ENCODE measurements at places on chromosomes 1 and 21.

GRCh38 chr1:156754219-156754618 lies 2.7 kb upstream of the HDGF start:
- no peak for DNase-seq

GRCh38 chr1:24110642-24111261 lies 1.2 kb downstream of the MYOM3 start:
- no peak for DNase-seq

DNA sequence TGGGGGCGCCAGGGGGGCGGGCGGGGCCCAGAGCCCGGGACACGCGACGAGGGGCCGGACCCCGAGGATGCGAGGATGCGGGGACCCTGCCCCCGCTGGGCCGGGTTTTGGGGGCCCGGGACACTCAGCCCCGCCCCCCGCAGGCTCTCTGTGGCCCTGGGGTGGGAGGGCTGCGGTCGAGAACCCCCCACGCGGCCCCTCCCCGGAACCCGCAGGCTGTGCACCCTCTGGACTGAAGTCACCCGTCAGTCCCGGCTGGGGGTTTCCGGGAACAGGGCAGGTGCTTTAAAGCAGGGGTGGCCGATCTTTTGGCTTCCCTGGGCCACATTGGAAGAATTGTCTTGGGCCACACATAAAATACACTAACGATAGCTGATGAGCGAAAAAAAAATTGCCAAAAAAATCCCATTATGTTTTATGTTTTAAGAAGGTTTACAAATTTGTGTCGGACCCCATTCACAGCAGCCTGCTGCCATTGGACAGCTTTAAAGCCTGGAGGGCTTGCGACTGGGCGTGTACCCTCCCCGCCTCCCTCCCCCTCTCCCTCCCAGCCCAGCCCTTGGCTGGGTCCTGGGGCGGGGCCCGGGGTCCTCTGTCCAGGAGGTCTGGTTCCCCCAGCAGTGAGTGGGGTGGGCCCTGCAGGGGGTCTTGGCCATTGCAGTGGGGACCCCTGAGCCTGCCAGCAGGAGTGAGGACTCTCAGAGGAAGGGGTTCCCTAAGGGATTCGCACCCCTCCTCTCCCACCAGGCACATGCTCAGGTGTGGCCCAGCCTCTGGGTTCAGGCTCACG lies 21.6 kb upstream of the C1orf159 start:
- no peak for DNase-seq

DNA sequence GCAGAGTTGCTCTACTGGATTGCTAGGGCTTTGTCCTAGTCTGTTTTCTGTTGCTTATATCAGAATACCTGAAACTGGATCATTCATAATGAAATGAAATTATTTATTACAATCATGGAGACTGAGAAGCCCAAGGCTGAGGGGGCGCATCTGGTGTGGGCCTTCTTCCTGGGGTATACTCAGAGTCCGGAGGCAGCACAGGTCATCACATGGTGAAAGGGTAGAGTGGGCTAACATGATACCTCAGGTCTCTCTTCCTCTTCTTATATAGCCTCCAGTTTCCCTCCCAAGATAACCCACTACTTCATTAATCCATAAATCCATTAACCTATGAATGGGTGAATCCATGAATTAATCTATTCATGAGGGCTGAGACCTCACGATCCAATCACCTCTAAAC lies 667.6 kb upstream of the NCAM2 start:
- no peak for DNase-seq

DNA sequence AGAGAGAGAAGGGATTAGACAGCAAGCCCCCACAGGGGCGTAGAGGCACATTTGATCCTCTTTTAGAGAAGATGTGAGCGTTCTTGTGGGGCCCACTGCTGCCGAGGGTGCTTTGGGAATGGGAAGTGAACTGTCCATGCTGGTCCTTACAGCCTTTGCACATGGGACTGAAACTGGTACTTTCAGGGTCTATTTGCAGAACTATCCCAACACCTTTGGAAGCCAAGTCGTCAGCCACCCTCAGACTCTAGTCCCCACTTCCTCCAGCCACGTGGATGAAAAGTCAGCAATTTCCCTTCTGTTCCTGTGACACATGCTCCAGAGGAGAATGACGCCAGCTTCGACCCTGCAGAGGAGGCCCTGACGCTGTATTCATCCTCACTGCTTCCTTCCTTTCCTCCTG lies 2.6 kb upstream of the RAB7B start:
- no peak for DNase-seq

DNA sequence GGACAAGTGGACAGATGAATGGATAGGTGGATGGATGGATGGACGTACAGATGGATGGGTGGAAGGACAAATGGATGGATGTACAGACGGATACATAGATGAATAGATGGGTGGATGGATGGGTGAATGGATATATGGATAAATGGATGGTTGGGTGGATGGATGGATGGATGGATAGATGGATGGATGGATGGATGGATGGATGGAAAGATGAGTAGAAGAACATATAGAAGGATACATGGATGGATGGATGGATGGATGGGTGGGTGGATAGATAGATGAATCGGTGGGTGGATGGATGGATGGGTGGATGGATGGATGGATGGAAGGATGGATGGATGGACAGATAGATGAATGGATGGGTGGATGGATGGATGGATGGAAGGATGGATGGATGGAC lies 274.3 kb downstream of the KAZN start:
- DNase-seq: no peak

GRCh38 chr1:111754984-111755330 lies 744 bp upstream of the DDX20 start:
- peak; percentile 58 for DNase-seq

DNA sequence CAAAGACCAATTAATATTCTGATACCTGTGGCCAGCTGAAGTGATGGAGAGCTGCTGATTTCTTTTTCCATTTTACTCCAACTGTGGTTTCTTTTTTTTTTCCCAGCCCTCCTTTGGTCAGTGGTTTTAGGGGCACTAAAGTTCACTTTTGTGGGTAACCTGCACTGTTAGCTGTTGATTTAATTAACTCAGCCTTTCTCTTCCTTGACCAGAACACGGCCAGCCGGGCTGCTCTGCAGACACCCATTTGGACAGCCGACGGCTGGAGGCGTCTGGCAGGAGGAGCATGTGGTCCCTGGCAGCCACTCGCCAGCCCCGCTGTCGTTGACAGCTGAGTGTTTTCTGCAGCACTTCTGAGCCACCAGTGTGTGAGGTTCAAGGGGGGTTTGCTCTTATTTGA lies 136.2 kb upstream of the RUNX3 start:
- peak; percentile 18 for DNase-seq

- DNase-seq: no peak
Observed at GRCh38 chr1:172476218-172476811, 32.4 kb upstream of the PIGC start.

- no peak for DNase-seq
Observed at GRCh38 chr1:214364786-214365295, 83.9 kb downstream of the SMYD2 start.

DNA sequence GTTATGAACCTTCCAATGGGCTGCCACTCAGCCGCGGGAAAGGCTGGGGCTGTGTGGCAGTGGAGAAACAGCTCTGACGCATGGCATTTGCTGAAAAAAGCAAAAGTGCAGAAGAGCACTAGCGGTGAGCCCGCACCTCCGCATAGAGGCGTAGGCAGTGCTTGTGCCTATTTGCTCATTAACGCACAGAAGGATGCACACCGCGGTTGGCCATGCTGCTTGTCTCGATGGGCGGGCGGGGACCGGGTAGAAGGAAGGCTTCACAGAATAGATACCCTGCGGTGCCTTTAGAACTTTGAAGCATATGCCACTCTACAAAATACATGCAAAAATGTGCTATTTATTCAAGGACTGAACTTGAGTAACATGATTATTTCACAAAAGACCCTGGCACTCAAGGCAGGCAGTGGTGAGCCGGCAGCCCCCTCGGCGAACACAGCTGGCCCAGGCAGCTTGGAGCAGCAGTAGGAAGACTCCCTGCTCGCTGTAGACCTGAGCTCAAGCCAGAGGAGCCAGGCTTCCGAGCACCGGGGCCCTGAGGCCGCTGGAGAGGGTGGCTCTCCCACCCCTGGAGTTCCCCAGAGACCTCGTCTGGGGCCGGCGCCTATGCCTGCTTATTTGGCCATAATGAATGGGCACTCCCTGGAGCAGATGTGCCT lies 71.5 kb downstream of the SIK1 start:
- DNase-seq: no peak

GRCh38 chr21:15508554-15508953 lies 221.2 kb upstream of the USP25 start:
- DNase-seq: no peak

DNA sequence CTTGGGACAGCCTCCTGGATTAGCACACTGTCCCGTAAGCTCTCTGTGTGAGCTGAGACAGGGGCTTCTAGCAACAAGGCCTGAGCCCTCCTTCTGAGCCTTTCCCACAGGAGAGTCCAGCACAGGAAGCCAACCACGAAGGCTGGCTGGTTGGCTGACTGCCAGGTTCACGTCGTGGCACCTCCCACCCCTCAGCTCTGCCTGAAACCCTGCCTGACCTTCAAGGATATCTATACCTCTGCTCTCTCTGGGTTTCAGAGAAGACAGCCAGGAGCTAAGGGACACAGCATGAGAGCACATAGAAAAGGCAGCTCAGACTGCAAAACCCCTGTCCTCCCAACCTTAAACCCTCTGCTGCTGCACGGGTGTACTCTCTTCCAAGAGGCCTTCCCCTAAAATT lies 13.9 kb downstream of the DLGAP3 start:
- DNase-seq: no peak

GRCh38 chr1:242728696-242729095 lies 204.2 kb upstream of the PLD5 start:
- DNase-seq: no peak

GRCh38 chr21:23951251-23951650 lies 1656.0 kb downstream of the MRPL39 start:
- DNase-seq: peak; percentile 40

GRCh38 chr1:186722711-186723309 lies 42.6 kb upstream of the PTGS2 start:
- DNase-seq: peak; percentile 38

DNA sequence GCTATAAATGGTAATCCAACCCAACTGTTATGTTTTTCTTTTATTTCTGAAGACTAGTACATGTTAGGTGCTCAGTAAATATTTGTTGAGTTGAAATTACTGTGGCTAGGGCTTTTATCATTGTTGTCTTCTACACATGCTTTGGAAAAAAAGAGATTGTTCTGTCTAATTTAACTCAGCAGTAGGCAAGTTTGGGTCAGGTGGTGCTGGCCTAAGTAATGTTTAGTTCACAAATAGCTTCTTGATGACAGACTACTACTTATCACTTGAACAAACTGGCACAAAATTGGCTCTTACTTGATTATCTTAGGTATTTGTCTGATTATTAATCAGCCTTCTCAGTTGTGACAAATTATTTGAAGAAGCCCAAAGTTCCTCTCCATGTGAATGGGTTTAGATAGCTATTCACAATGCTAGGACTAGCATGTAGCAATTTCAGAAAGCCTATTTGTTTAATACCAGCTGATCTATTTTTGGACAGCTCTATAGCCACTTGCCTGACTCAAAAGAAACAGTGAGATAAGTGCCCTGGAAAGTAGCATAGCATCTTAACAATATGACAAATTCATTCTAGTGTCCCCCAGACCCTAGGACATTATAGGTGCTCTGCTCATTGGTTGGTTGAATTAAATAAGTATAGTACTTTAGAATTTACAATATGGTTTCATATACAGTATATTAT lies 32.6 kb downstream of the TMEM200B start:
- no peak for DNase-seq

- DNase-seq: no peak
Observed at GRCh38 chr1:163300568-163300967, 21.2 kb upstream of the NUF2 start.

DNA sequence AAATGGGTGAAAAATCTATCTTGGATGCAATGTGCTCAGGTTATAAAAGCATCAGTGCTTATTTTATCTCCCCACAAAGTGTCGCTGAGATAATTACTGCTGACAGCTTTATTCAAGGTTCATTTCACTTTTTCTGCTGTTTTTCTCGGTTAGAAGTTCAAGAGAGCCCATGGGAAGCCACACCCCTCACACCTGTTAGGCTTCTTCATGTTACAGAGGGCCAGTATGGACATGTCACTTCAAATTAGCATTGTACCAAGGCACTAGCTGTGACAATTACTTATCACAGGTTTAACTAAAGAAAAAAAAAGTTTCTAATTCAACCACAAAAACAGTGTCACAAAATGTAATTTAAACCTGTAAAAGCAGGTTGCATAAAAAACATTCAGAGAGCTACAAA lies 187.3 kb upstream of the DMRTA2 start:
- no peak for DNase-seq

GRCh38 chr1:91282695-91283420 lies 121.8 kb downstream of the HFM1 start:
- peak; percentile 77 for DNase-seq

- DNase-seq: no peak
Observed at GRCh38 chr1:33973799-33974545, 110.1 kb downstream of the HMGB4 start.

DNA sequence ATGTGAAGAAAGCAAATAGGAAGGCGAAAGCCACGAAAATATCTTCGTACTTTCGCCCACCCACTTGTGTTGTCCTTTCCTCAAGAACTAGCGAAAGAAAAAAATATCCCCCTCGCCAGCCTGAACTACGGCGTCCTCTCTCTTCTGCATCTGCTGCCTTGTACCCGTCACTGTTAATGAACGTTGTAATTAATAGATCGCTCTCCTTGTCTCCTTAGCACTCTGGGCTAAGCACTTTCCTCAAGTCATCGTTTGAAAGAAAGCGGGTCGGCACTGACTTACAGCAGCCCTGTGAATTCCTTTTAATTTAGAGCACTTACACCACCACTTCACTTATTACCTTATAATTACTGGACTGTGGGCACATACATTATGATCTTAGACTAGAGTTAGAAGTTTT lies 44.1 kb downstream of the ESRRG start:
- DNase-seq: no peak

DNA sequence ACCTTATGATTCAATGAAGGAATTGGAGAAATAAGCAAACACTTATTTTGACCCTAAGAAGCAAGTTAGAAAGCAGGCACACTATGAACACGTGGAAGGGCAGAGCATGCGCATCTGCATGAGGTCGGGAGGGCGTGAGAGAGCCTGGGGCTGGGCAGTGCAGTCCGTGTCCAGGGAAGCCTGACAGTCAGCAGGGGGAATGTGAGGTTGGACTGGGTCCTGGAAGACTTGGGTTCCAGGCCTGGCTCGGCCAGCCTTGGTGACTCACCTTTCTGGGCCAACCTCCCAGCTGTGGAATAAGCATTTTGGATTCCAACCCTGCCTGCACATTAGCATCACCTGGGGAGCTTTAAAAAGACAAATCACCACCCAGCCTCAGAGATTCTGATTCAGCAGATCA lies 26.6 kb upstream of the LMX1A start:
- DNase-seq: peak; percentile 67

DNA sequence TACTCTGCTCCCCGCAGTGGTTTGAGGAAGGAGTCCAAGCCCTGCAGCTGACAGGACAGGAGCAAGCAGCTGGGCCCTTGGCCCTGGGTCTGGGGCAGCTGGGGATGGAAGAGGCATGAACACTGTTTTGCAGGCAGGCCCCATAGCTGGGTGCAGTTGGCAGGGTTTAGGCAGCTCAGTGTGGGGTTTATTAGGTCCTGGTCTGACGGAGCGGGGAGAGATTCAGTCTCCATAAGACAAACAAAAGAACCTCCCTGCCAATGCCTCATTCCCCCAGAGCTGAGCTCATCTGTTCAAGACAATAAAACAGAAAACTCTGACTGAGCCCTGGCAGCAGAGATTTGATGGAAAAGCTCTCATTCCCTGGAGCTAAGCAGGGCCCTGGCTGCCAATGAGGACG lies 37.3 kb downstream of the OLFML2B start:
- peak; percentile 45 for DNase-seq

All from astrocyte of the spinal cord (primary cell).